ENCODE measurements at places on chromosomes 5 and 9.

- no peak for DNase-seq
Observed at GRCh38 chr9:3909966-3910650, 384.3 kb upstream of the RFX3 start.

DNA sequence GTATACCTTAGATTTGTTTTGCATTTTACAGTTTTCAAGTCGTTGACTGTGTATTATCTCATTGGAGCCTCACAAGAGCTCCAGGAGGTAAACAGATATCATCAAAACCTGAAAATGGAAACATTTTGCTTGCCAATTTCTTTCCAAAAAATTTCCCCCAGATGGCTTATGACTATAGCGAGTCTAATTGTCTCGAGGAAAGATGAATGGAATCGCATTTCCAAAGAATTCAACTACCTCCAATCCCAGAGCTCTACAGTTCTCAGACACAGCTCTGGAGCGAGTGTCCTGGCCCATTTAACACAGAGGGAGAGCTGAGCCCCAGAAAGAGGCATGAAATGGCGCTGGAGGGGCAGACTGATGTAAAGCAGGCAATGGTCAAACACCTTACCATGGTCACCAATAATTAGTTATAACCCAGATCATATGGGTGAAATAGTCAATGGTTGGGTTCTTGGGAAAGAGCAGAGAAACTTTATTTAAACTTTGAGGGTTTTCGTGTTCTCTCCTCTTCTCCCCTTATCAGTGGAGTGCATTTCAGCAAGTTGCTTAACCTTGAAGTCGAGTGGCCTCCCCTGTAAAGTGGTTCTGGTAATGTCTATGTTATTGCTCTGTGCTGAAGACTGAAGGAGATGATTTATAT, 168.2 kb downstream of the ZDHHC21 start:
- no peak for DNase-seq

- no peak for DNase-seq
Observed at GRCh38 chr5:103469288-103470040, 93.1 kb downstream of the NUDT12 start.

DNA sequence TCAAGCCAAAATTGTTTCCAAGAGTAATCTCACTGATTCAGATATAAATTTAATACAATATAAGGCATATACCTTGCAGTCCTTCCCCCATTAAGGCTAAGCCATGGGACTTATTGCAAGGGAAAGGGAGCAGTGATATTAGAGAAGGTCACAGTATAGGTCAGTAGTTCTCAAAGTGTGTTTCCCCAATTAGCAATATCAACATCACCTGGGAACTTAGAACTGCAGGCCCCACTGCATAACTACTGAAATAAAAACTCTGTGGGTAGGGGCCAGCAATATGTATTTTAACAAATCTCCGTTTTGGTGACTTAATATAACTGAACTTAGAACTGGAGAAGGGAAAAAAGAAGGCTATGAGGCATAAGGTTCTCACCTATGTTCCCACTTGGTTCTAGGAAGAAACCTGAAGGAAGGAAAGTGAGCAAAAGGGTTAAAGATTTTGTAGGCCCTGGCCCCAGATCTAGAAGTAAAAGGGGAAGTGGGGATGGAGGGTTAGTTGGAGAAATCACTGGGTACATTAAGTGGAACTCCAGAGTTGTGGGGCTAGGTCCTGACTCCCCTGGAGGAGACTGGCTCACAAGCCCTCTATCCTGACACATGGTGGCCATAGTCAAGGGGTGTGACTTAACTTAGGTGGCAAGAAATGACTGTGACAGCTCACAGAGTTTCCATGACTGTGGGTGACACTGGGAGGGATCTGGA, 40.7 kb downstream of the WDR36 start:
- DNase-seq, result no peak

GRCh38 chr5:43256261-43256966, 56.8 kb downstream of the HMGCS1 start:
- no peak for DNase-seq

DNA sequence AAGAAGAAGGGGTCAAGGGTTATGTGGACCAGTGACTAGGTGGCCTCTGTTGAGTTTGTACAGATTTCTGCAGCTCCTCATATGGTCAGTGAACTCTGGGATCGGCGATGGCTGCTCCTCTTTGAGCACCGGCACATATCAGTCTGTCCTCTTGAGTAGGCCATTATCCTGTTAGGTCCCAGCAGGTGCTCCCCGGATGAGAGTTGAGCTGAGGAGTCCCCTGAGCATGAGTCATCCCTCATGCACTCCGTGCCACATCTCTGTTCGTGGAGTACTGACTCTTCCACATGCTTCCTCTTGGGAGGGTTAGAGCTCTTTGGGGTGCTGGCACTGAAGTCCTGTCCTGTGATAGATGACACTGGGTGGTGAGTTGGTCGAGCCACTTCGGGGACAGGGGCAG, 143.7 kb downstream of the PTTG1 start:
- no peak for DNase-seq

DNA sequence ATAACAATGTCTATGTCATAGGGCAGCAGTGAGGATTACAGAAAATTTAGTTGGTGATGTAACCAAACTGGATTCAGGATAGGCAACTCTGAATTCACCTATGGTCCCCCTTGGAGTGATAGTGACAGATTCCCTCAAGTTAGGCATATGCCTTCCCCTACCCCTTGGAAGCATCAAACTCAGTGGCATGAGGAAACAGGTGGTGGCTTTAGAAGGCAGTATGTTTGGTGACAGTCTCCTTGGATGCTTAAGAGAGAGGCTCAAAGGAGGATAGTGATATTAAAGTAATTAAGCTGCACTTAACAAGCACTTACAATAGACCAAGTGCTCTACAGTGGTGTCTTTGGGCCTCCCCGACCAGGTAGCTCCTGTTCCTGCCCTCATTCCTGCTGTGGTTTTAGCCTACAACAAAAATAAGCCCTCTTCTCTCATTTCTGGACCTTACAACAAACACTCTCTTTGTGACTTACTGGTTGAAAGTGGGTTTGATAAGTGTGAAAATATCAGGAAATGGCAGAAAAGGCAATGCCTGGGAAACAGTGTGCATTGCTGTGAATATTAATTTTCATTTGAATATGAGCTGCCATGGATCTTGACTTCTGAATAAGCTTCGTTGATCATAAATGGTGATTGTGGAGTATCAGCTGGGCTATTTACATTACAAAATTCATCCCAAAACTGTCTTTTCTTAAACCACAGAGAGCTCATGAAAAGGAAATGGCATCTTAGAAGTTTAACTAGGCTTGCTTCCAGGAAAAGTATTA, 29.2 kb downstream of the NR4A3 start:
- DNase-seq, result no peak

GRCh38 chr9:98081477-98082219, 25.1 kb downstream of the NANS start:
- no peak for DNase-seq

DNA sequence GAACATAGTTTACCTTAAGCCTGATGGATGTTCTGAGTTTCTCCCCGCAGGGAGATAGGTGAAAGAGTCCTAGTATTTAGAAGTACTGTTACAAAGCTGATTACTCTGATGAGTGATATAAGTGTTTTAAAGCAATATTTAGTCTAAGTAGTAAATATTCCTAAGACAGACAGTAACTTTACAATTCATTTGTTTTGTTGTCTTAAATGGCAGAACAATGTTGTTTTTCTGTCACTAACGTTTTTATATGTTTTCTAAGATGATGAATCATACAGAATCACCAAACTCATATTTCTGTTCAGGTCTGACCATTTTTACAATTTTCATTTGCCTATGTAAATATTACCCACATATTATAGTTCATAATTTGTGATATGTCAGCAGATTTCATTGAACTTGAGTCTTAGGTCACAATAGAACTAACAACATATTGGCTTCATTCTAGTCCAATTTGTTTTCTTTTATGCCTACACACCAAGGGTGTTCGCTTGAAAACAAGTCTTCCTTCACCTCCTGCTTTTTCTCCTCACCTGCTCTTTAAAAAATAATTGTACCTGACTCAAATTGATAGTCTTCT, 30.6 kb downstream of the MAP3K1 start:
- no peak for DNase-seq

GRCh38 chr5:99940540-99940939, 594.6 kb upstream of the FAM174A start:
- DNase-seq, result no peak

- no peak for DNase-seq
Observed at GRCh38 chr9:124906966-124907365, 33.9 kb downstream of the GOLGA1 start.
